Stimulated activated CD8-positive, alpha-beta memory T cell treated with anti-CD3 and anti-CD28 coated beads, Interleukin-7, amount 100 ng/mL, for 1 hour (primary cell): ENCODE measurements at places on chromosomes 5 and 9.

DNA sequence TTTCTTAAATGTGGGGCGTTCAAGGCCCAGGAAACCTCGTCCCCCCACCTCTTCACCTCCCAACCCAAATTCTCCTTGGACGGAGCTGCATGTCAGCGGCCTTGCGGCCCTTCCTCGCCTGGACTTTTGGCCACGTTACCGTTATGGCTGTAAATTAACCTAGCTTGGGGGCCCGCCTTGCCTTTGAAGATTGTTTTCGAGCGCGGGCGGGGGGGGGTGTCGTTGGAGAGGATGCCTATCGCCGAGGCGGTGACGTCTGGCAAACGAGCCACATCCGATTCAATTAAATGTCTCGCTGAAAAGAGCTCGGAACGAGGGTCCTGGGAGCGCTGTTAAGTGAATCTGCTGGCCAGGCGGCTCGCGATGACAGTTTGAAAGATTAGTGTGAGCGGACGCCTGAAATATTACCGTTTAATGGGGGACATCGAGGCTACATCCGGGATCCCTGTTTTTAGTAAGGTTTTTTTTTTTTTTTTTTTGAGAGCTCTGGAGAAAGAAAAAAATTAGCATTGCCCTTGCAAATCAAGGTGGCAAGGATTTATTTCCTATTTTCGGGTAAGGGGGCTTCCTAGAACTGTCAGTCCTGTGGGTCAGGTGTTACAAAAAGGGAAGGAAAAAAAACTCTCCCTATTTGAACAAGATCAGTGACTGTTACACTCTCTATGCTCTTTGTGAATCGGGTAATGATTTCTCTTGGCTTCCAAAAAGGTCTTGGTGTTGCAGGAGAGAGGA, 2.3 kb upstream of the NKX2-5 start:
- no peak for DNase-seq

GRCh38 chr5:91956738-91957137, 573.6 kb upstream of the ARRDC3 start:
- DNase-seq: no peak

GRCh38 chr5:36739751-36740221, 133.4 kb downstream of the SLC1A3 start:
- DNase-seq: peak; percentile 19

- DNase-seq: no peak
Measured at GRCh38 chr9:14478175-14479162, 164.5 kb upstream of the NFIB start.

GRCh38 chr9:72526901-72527800, 5.7 kb downstream of the TMC1 start:
- peak; percentile 50 for DNase-seq

DNA sequence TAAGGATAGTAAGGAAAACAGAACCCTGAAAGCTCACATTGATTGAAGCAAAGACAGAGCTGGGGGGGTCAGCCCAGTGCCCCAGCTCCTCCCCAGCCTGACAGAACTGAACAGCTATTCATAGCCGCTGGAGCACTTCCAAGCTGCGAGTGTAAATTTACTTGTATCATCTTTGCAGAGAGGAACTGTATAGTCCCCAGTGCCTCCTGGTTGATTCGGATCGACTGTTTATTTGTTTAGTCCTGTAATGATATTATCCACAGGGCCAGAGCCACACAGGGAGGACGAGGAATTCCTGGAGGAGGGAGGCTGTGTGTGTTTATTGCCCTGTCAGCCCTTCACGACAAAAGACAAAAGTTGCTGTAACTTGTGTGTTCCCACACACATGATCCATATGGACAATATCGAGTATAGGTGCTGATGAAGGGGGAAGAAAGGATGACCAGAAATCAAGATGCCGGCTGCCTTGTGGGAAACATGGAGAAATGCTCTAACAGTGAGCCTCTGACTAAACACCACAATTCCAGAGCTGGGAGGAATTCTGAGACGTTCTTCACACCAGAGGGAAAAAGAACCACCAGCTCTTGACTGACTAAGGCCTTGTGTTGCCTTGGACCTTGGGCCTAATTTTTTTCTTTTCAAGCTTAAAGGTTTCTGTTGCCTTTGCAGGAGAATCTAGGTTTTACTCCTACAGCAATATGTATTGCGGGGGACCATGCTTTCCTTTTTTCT, 31.1 kb downstream of the FOXD1 start:
- no peak for DNase-seq

GRCh38 chr9:126805554-126806262, 868 bp downstream of the ZBTB43 start:
- DNase-seq: peak; percentile 54

- no peak for DNase-seq
Measured at GRCh38 chr9:120289990-120290975, 289.7 kb downstream of the CDK5RAP2 start.

DNA sequence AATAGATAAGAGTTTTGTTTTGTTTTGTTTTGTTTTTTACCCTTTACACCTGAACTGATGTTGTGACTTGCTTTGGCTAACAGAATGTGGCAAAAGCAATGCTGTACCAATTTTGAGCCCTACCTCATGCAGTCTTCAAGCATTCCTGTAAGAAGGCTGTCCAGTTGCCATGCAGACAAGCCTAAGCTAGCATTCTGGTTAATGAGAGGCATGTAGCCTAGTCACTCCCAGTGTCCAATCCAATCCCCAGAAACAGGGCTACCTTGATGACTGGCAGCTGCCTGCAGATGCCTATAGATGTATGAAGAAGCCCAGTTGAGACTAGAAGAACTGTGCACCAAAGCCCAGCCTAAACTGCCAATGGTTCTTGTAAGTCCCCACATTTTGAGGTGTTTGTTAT, 9.4 kb upstream of the EFNA5 start:
- no peak for DNase-seq

- no peak for DNase-seq
Measured at GRCh38 chr9:27154908-27155307, 45.9 kb downstream of the TEK start.

DNA sequence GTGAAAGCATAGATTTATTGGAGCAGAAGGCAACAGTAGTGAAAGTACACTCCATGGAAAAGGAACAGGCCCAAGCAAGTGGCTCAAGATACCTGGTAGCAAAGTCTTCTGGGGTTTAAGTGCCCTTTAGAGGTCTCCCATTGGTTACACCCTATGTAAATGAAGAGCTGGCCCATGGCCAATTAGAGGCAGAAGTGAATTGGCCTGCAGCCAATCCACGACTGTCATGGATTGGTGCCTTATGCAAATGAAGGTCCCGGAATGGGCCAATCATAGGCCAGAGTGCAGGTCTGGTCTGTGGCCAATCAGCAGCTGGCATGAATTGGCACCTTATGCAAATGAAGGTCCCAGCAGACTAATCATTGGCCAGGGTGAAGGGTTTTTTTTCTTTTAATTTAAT, 64.2 kb upstream of the PCSK5 start:
- DNase-seq: no peak

GRCh38 chr5:133284306-133284705, 232.5 kb downstream of the HSPA4 start:
- no peak for DNase-seq

- no peak for DNase-seq
Measured at GRCh38 chr9:100375658-100376057, 22.9 kb upstream of the TEX10 start.

DNA sequence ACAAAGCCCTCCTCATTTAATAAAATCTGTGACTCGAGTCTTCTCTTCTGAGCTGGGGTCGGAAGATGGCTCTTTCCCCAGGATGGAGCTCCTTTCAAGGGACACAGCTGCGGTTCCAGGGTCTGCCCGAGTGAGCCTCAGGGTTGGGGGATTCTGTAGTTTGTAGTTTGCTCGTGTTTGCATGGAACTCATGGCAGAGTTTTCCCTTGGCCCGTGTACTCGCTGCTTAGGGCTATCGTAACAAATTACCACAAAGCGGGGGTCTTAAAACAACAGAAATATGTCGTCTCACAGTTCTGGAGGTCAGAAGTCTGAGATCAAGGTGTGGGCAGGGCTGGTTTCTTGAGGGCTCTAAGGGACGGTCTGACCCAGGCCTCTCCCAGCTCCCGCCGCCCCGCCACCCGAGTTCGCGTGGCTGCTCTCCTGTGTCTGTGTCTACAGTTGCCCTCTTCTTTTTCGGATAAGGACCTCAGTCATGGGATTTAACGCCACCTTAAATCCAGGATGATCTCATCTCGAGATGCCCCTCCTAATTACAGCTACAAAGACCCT, 13.9 kb upstream of the LPCAT1 start:
- DNase-seq: no peak

DNA sequence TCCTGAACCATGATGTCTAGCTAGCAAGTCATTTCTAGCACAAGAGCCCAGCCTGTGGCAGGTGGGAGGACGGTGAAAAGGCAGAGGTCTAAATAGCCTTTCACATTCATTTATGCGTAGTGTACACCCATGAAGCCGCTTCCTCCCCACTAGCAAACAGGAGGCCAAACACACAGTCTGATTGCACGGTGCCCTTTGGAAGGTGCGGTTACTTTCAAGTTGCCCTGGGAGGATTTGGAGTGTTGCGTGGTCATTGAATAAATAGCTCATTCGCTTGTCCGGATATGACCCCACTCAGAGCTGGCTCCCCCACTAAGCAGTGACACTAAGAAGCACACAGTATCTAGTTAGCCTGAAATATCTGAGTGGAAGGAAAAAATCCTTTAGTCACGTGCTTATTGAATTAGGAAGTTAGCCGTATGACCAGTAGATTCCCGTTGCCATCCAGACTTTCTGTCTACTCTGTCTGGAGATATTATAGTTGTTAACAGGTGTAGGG, 664 bp upstream of the ARSB start:
- DNase-seq: no peak

DNA sequence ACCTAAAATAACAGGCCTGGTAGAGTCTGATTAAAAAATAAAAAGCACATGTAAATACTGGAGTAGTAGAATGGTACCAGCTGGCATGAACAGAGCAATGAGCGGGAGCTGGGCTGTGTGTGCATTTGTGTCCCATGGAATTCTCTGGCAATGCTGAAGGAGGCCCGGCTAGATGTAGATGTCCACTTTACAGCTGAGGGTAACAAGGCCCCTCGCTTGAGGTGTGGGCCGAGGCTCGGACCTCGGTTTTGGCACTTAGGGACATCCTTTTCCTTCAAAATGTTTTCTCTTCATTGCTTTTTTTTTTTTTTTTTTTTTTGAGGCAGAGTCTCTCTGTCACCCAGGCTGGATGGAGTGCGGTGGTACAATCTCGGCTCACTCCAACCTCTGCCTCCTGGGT, 1.5 kb upstream of the FGD3 start:
- no peak for DNase-seq

DNA sequence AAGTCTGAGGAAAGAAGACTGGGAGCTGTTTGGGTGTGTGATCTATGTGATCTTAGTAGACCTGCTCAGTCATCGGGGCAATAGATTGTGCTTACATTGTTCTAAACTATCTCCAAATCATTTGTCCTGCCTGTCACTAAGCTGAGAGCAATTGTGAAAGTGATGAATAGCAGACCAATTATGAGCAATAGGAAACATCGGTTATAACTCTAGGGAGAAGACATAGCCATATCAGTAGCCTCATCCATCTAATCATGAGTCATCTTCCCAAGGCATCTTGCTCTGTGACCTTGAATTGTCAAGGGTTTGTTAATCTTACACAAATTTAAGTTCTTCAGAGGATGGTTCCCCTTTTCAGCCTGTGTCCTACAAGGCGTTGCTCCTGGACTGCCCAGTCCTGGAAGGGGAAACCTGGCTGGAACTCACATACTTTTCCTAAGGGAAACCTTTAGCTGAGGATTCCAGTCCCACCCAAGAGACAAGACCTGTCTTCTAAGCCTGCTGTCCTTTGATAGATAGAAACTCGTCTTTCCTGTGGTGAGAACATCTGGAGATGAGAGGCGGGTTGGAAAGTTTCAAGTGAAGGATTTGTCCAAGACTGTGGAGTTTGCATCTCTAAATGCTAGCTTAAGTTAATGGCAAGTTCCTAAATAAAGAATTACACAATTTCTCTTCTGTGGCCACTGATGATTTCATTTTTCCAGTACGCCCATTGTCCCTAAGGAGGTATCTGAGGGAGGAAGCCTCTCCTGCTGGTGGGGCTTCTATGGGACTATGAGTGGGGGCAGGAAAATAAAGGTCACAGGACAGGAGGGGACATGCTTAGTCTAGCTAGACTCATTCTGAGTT, 53.9 kb upstream of the TRIM32 start:
- DNase-seq: no peak

DNA sequence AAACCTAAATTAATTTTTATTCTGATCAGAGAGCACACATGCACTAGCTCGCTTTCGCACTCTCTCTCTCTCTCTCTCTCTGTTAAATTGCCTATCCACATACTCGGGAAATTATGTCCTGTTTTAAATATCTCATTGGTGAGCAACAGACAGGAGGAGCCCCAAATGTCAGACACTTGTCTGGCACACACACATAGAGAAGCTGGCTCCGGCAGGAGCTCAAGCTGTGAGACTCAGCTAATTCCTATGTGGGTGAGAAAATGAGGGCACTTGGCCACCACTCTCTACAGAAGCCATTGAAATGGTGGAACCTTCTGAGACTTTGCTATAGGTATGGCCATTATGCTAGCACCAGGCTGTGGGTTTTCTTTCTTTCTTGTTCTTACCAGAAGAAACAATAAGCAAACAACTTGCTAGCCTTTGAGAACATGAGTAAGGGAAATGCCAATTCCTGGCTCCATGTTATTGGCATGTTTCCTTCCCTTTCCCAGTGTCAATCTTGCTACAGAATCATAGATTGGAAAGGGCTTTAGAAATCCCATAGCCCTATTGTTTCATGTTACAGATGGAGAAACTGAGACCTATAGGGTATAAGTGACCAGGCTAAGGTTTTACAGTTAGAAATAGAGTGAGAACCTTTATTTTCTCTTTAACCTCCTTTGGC, 9.0 kb downstream of the RFX3 start:
- no peak for DNase-seq

DNA sequence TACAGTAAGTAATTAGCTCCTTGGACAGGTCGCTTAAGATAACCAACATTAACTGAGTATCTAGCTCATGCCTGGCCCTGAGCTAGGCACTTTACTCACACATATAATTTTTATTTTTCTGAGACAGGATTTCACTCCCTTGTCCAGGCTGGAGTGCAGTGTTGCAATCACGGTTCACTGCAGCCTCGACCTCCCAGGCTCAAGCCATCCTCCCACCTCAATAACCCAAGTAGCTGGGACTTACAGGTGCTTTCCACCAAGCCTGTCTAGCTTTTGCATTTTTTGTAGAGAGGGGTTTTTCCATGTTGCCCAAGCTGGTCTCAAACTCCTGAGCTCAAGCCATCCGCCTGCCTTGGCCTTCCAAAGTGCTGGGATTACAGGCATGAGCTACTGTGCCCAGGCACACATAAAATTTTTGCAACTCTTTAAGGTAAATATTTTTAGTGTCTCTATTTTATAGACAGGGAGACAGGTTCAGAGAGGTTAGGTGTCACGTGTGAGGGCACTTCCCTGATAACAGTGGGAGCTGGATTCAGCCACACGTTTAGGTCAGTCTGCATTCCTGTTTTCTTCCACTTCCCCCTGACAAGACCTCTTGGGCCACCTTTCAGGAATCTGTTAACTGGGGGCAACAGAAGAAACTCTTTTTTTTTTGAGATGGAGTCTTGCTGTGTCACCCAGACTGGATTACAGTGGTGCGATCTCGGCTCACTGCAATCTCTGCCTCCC, 18.2 kb downstream of the HBEGF start:
- no peak for DNase-seq

GRCh38 chr5:110055302-110055701, 365.6 kb downstream of the MAN2A1 start:
- DNase-seq: no peak

DNA sequence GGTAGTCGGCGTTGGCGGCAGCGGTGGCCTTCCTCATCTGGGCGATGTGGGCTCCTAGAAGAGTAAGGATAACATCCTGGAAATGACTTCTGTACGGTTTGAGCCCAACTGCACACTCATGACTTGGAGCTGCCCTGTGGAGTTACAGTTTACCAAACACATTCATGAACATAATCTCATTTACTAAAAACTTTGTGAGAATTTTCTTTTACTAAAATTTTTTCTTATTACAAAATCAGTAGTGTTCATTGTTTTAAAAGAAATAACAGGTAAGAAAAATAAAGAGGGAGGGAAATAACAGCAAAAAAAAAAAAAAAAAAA, 5.3 kb downstream of the FOXE1 start:
- no peak for DNase-seq
